ENCODE measurements at places on chromosomes 3 and 15.
A peak's percentile ranks its signal among the peaks of the same experiment; 100 is the strongest.

DNA sequence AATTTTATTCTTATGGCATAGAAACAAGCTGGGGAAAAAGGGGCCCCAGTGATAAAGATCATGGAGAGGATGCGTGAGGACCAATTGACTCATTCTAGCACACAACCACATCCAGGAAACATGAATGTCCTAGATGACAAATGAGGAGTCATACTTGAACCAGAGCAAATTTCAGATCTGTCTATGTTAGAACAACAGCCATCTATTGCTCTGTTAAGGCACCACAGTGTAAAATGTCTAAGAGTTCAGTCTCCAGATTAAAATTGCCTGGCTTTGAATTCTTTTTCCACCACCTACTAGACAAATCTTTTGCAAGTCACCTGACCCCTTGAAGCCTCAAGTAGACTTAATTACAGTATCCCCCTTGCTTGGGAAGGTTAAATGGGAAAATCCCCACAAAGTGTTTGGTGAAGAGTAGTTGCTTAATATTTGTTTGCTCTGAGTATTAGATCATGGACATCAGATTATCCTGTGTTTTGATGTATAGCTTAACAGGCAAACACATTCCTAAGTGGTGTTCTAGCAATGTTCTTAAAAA is 258.7 kb upstream of the TGFBR2 start:
- no peak for DNase-seq

- no peak for DNase-seq
Observed at GRCh38 chr3:122123850-122124249, 59.6 kb upstream of the CASR start.

DNA sequence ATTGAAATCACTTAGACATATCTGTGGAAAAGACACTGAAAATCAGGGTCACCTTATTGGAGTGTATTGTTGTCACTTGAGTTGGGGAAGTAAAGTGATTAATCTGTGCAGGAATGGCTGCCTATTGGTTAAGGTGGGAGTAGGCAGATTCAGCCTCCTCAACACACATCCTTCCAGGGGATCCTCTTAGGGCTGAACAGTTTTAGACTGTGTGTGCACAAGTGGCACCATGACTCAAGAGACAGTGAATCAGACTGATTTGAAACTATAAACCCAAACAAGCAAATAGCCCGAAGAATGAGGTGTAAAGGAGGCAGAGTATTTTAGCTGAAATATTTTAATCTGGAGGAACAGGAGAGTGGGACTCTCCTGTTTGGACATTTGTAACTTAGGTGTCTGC is 4.9 kb downstream of the ABHD17C start:
- no peak for DNase-seq

DNA sequence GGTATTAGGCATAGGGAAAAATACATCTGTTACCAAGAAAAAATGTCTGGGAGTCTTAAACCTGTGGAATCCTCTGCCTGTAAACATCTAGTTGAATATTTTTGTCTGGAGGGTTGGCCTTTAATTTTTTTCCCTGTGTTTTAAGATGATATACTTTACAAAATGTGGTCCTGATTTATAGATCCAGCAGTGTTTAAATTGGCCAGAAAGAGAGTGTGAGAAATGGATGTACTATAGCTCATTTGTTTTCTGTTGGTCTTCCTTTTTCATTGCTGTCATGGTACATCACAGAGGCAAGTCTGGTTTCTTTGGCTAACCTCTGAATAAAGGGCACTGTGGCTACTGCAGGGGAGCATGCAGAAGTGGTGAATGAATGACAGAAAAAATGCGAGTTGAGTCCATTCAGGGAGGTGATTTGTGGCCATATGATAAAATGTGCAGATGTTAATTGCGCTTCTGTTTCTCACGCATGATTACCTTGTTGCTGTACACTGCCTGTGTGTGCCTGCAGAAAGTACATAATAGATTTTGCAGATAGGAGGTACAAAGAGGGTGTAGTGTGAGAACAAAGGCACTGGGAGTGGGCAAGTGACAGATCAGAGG is 150.0 kb downstream of the NFKBIZ start:
- DNase-seq = no peak

DNA sequence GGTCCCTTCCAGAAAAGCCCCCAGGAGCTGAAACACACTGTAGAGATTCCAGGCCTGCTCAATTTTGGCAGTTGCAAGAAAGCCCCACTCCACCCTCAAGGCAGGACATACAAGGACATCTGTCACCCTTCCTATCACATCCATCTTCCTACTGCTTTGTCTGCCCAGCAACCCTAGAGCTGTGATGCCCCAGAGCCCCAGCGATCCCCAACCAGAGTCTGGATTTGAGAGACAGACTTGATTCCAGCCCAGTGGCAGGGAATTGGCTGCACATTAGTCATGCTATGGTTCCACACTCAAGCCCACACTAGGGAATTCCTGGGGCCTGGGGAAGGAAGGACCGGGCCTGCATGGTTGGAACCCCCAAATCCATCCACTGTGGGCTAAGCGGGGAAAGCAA is 56.8 kb downstream of the ATP2B2 start:
- DNase-seq = no peak

- peak; percentile 100 for DNase-seq
Observed at GRCh38 chr15:98727115-98728040, 79.0 kb downstream of the IGF1R start.

GRCh38 chr3:87161417-87161816 is 65.7 kb upstream of the CHMP2B start:
- DNase-seq = no peak

DNA sequence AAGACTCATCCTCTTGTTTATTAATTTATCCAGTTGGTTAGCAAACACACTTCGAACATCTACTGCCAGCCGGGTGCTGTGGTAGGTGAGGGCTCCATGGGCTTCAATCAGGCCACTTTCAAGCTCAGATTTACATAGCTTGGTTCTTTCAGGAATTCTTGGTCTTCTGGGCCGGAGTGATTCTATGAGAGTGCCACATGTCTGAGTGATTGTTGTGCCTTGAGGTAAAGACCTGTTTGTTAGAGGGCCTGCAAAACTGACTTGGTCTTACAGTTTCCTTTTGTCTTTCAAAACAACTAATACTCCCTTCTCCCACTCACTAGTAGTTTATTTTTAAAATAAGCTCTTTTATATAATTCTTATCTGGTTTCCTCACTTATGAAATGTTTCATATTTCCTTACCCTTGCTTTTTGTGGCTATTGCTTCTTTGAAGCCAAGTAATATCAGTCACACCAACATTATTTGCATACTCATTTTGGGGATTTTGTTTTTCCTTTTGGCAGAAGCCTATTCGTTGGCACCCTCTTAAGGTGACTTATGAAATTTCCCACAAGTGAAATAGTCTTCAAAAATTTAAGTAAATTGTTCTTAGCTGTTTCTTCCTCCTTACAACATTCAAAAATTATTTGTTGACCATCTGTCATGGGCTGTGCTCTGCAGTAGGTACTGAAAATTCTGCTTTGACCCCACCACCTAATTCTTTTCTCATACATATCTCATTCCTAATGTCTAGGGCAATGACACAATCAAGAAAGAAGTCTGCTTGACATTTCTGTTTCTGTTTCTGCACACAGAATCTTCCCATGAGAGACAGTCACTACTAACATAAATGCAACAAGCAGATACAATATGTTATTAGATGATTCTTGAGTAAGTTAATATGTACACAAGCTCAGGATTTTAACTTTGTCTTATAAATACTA is 120.2 kb downstream of the LRRC28 start:
- DNase-seq = no peak

DNA sequence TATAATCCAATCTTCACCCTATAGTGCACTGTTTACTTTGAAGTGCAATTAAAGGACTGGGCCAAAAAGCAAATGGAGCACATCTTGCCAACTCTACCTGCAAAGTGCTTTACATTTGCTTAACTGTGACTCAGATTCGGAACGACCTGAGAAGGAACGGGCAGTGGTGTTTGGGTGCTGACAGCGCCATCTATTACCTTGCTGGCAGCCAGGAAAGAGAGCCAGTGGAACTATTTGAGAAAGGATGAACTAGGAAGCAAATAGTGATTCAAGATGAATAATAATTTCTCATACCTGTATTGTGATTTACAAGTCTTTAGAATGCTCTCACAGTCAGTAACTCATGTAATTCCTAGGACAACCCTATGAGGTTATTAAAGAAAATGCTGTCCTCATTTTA is 312.9 kb downstream of the PDCD6IP start:
- no peak for DNase-seq

- no peak for DNase-seq
Observed at GRCh38 chr3:139024968-139025367, 4.2 kb upstream of the PRR23B start.

DNA sequence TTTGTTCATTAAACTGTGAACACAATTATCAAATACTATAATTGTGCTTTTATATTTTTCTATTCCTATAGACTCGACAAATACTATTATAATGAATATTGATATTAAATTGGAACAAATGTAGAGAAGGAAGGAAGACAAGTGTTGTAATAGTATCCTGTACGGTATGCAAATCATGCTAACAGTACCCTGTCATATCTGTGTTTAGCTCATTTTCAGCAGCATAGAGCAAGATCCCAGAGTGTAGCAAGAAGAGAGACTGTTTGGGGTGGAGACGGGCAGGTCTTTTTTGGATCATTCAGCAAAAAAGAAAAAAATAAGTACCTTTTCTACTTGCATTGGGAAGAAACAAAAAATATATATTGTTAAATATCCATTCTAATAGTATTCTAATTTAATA is 224.1 kb downstream of the TPRG1 start:
- DNase-seq = no peak

DNA sequence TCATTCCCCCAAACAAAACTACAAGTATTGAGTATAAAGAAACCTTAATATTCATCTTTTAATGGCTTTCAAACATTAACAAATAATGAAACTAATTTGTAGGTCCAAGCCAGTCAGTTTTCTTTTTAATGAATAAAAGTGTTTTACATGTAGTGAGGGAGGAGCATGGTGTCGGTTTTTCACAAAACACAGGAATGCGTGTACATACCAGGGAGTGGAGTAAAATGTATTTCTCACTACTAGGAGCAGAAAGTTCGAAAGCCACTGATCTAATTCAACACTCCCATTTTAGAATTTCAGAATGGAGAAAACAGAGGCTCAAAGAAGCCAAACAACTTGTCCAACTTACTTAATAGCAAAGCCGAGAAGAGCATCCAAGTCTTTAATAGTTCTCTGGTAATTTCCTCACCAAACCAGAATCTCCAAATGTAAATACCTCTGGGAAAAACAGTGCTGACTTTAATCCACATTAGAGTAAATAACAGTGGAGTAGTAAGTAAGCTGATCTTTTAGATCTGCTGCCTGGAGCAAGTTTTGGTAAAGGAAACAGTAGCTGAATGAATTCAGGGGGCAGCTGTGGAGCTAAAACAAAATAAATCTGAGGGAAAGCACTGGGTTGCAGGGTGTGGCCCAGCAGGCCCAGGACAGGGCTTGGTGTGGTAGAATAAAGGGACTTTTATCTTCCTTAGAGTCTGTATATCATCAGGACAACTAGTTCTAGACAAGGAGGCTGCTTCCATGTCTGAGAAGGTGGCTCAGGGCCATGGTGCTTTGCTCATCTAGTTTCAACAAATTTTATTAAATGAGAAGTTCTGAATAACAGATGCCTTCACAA is 7.9 kb downstream of the ANP32A start:
- DNase-seq = no peak

- no peak for DNase-seq
Observed at GRCh38 chr3:140717921-140718320, 40.1 kb downstream of the TRIM42 start.

GRCh38 chr3:33052671-33053070 is 44.3 kb downstream of the GLB1 start:
- DNase-seq = no peak

DNA sequence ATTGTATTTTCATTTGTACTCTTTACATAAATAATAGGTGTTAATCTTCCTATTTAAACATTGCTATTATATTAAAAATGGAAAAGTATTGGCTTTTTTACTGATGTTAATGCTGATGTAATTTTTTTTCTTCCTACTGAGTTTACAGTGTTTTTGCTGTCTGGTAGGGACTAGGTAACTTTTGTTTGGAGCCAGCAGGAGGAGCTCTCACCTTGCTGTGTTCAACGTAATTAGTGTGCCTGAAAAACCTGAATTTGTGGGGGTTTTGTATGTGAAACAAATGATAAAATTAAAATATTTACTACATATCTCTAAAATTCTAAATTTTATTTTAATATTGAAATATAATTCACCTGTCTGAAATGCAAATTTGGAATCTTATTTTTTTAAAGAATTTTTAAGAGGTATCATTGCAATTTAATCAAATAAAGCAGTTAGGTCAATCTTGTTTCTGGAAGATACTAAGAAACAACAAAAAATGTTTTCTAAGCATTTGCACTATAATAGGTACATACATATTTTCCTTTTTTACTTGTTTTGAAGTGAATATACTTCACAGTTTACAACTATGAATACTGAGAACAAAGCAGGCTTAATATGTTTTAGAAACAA is 48.8 kb downstream of the EPHA6 start:
- DNase-seq = no peak

DNA sequence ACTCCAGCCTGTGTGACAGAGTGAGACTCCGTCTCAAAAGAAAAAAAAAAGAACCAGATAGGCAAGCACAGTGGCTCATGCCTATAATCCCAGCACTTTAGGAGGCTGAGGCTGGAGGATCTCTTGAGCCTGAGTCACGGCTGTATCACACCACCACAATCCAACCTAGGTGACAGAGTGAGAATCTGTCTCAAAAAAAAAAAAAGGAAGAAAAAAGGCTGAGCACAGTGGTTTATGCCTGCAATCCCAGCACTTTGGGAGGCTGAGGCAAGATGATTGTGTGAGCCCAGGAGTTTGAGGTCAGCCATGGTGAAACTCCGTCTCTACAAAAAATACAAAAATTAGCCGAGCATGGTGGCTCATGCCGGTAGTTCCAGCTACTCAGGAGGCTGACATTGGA is 5.6 kb upstream of the NICN1 start:
- no peak for DNase-seq

- no peak for DNase-seq
Observed at GRCh38 chr3:121736112-121736511, 13.4 kb downstream of the GOLGB1 start.

DNA sequence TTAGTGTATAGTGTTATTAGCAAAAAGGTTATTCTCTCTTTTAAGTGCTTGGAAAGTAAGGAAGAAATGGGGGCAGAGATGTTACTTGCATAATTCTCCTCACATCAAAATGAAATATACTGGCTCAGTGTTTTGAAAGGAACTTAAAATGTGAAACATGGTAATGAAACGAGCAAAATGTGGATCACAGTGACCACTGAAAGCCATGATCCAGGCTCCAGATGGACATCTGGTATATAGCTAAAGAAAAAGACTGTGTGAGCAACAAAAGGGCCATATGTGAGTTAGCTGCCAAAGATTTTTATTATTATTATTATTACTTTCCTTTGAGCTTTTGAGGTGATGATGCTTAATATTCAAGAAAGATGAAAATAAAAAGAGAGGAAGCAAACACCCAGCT is 89.6 kb downstream of the GAP43 start:
- no peak for DNase-seq

DNA sequence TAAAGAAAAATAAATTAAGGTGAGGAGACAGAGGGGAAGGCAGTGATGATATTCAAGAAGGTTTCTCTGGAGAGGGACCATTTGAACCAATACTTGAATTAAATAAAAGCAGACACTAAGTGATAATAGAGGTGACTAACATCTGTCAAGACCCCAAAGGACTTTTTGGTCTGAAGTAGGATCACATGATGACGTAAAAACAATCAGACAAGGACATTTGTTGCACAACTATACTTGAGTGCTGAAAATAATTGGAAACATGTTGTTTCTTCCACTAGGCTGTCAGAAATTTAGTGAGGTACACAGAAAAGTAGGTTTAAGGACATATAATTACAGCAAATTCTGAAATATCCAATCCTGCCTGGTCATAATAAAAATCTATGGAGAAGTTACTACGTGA is 179.5 kb downstream of the WNT5A start:
- DNase-seq = no peak
